ENCODE measurements at places on chromosomes 16 and 17. TPM values are rescaled to one million over a fixed set of nuclear protein-coding genes. Genes with fewer than 3 reads are reported as not detected.
A peak's percentile ranks its signal among the peaks of the same experiment; 100 is the strongest.

GRCh38 chr16:51816929-51817328 is 665.9 kb upstream of the SALL1 start:
- H3K4me1 ChIP-seq, result no peaks in the 10 kb centered on the region
- H3K4me3 ChIP-seq, result no peak overlapping the region
- no peaks in the 10 kb centered on the region for H3K36me3 ChIP-seq
- no peak overlapping the region for H3K27ac ChIP-seq
- DNase-seq, result no peak
- no peaks in the 10 kb centered on the region for H3K27me3 ChIP-seq

DNA sequence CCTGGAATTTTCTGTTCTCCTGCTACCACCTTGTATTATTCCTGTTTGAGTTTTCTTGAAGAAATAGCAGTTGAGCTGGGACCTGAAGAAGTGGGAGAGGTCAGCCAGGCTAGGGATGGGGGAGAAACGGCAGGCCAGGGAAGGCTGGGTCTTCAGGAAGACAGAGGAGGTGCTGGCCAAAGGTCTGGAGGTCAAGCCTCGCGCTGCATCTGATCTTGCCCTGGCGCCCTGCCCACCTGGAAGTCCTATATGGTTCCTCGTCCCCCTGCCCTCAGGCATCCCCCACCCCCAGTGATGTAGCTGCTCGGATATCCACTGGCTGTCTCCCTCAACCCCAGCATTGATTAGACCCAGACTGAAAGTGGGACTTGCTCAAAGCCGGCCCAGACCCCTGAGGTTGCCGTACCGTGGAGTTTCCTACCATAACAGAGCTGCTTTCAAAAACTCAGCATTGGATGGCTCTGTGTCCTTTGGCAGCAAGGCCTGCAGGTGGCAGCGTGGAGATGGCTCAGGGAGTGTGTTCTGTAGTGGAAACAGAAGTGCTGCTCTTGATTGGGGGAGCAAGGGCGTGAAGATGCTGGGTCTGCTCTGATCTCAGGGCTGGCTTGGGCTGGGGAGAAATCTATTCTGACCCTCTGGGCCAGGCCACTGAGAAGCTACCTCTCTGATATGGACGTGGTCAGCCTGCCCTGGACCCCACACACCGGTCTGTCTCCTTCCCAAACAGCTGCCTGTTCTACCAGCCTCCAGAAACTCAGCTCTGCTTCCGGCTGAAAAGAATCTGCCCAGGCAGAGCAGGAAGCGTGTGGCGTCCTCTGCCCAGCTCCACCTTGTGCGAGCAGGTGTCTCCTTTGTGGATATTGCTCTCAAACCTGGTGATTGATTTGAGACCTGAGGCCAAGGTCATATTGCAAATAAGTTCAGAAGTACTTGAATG is 107.0 kb upstream of the CACNG5 start:
- no peak for DNase-seq
- peaks cover 20% of the 10 kb centered on the region for H3K4me1 ChIP-seq

- H3K4me3 ChIP-seq, result no peak overlapping the region
- peak overlapping the region; percentile 18 for H3K27ac ChIP-seq
- H3K27me3 ChIP-seq, result no peaks in the 10 kb centered on the region
- peaks cover 70% of the 10 kb centered on the region for H3K36me3 ChIP-seq
- DNase-seq, result no peak
These were observed 8.9 kb upstream of the RAPGEFL1 start for GRCh38 chr17:40168262-40168832.

- no peaks in the 10 kb centered on the region for H3K27me3 ChIP-seq
- DNase-seq, result no peak
- H3K4me3 ChIP-seq, result no peak overlapping the region
These were observed 878.0 kb downstream of the KCNJ18 start for GRCh38 chr17:22570144-22570845.

HSD17B2 gene
- total RNA-seq, result not detected

C16orf90 gene
- total RNA-seq, result not detected
